SJSA1 (cell line): ENCODE measurements at places on chromosomes 4 and X. TPM values are rescaled to one million over a fixed set of nuclear protein-coding genes. Genes with fewer than 3 reads are reported as not detected.
A peak's percentile ranks its signal among the peaks of the same experiment; 100 is the strongest.

Gene RBMXL3
- total RNA-seq, result not detected in 2 replicates

Gene USP11
- total RNA-seq, result 36.6 and 39.5 TPM in 2 replicates

Gene ZFP42
- not detected in 2 replicates for total RNA-seq

Gene KCNE5
- total RNA-seq, result not detected in 2 replicates

Gene KLHL4
- total RNA-seq, result 0.69 and 3.9 TPM in 2 replicates

- H3K36me3 ChIP-seq, result no peaks in the 10 kb centered on the region
- H3K27ac ChIP-seq, result no peak within 1 kb of the TSS
- H3K27me3 ChIP-seq, result peaks cover 10% of the 10 kb centered on the region; the same call in 1 of the 2 replicates
- H3K4me1 ChIP-seq, result peaks cover 4% of the 10 kb centered on the region
- peak within 1 kb of the TSS; percentile 21 for H3K4me3 ChIP-seq
- no peak for DNase-seq
These were observed at the start of gene NHSL2 for GRCh38 chrX:71910643-71910985. Gene NHSL2, plus strand, starts transcription at chrX:71910845.

DNA sequence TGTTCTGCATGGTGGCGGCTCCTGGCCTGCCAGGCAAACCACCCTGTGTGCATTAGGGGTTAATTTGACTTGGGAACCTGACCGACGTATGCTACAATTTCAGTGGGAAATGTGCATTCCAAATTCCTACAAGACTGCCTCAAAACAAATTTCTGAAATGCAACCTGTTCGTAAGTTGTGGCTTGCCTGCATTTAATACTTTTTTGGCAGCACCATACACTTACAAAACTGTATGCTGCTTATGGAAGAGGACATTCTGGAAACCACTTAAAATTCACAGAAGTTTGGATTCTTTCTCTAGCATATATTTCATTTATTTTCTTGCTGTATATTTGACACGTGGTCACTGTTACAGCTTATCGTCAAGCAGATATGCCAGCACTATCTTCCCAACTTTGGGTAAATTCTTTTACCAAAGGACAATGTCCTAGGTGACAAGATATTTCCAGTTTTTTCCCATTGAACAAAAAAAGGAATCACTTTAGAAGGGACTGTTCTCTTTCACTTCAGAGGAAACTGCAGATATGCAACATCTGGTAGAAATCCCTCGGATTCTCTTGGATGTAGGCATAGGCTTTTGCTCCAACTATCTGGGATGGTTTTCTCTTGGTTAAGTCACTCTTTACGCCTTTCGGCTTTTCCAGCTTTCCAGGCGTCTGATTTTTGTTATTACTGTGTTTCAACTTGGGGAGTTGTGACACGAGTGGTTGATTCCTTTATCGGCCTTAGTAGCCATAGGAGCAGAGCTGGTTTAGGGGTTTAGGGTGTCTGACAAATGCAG is 9.7 kb upstream of the TENM3 start:
- H3K4me1 ChIP-seq, result peaks cover 44% of the 10 kb centered on the region
- no peaks in the 10 kb centered on the region for H3K27me3 ChIP-seq
- H3K27ac ChIP-seq, result no peak overlapping the region
- no peak for DNase-seq

DNA sequence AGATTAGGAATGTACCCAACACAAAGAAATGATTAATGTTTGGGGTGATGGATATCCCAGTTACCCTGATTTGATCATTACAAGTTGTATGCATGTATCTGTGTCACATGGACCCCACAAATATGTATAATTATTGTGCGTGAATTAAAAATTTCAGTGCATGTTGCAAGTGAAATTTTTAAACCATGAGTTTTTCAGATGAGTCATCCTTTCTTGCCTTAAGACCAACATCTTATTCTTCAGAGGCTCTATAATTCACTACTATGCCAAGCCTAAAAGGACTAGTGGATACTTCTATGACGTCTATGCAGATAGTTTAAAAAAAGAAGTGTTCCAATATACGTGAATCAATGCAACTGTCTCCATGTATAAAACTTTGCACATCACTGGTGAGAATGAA is 113.0 kb upstream of the SH3RF1 start:
- H3K36me3 ChIP-seq, result no peaks in the 10 kb centered on the region
- H3K27me3 ChIP-seq, result no peaks in the 10 kb centered on the region
- H3K4me1 ChIP-seq, result peaks cover 23% of the 10 kb centered on the region
- H3K4me3 ChIP-seq, result no peak overlapping the region
- no peak for DNase-seq

GRCh38 chr4:16977081-16977480 is 78.6 kb upstream of the LDB2 start:
- H3K27me3 ChIP-seq, result no peaks in the 10 kb centered on the region; the same call in 1 of the 2 replicates
- H3K4me1 ChIP-seq, result no peaks in the 10 kb centered on the region
- DNase-seq, result no peak

DNA sequence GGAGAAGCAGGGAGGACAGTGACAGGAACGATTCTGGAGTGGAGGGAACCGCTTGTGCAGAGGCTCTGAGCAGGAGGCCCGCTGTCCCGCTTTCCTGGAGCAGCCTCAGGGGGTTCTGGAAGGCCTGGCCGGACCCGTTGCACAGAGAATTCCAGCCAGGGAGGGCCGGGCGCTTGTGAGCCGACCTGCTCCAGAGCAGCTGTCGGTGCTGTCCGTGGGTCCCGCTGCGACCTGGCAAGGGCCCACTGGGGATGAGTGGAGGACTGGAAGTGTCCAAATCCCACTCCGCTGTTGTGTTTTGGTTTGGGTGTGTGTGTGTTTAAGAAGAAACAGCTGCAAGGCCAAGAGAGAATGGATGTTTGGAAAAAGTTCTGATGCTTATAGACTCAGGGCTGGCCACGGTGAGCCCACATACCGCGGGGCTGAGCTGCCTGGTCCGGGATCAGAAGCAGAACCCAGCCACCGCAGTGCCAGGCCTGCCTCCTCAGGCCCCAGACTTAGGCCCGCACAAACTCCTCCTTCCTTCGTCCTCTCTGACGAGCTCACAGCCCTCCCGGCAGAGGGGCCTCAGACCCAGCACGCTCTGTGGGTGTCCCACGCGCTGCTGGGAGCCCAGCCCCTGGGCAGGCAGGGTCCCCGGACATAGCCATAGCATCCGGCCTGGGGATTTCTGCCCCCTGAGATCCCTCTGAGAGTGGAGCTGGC is 73.9 kb downstream of the HTRA3 start:
- no peak for DNase-seq
- no peak overlapping the region for H3K4me3 ChIP-seq
- no peak overlapping the region for H3K27ac ChIP-seq
- no peaks in the 10 kb centered on the region for H3K27me3 ChIP-seq
- no peaks in the 10 kb centered on the region for H3K36me3 ChIP-seq
- no peaks in the 10 kb centered on the region for H3K4me1 ChIP-seq

- H3K4me1 ChIP-seq, result no peaks in the 10 kb centered on the region
- no peak overlapping the region for H3K27ac ChIP-seq
- no peak for DNase-seq
- no peaks in the 10 kb centered on the region for H3K36me3 ChIP-seq
- H3K4me3 ChIP-seq, result no peak overlapping the region
These were observed 100.3 kb downstream of the DCK start for GRCh38 chr4:71093745-71094144.

DNA sequence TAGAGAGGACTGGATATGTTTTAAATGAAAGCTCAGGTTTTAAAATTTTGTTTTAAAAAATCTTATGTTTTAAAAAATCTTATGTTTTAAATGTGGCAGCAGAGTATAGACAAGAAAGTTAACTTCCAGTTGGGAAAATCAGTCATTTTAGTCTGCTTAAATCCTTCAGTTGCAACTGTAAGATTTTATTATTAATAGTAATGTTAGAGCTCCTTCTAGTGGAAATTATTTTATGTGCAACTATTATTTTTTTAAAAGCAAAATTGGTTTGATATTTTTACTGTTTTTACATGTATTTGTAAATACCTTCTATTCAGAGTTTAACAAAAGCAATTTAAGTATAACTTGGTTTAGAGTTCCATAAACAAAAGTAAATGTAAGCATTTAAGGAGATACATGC is 8.5 kb upstream of the NUDT6 start:
- no peak overlapping the region for H3K27ac ChIP-seq
- H3K36me3 ChIP-seq, result peaks cover 56% of the 10 kb centered on the region
- DNase-seq, result peak; percentile 20
- no peaks in the 10 kb centered on the region for H3K4me1 ChIP-seq
- H3K4me3 ChIP-seq, result no peak overlapping the region
